GM12864 (cell line): ENCODE measurements at places on chromosomes 7 and 10.

- DNase-seq, result no peak
Measured at GRCh38 chr10:7697426-7697825, 5.7 kb upstream of the ITIH2 start.

- no peak for DNase-seq
Measured at GRCh38 chr10:118809357-118810220, 54.8 kb upstream of the CACUL1 start.

- no peak for DNase-seq
Measured at GRCh38 chr10:13608246-13608853, 21.6 kb downstream of the PRPF18 start.

DNA sequence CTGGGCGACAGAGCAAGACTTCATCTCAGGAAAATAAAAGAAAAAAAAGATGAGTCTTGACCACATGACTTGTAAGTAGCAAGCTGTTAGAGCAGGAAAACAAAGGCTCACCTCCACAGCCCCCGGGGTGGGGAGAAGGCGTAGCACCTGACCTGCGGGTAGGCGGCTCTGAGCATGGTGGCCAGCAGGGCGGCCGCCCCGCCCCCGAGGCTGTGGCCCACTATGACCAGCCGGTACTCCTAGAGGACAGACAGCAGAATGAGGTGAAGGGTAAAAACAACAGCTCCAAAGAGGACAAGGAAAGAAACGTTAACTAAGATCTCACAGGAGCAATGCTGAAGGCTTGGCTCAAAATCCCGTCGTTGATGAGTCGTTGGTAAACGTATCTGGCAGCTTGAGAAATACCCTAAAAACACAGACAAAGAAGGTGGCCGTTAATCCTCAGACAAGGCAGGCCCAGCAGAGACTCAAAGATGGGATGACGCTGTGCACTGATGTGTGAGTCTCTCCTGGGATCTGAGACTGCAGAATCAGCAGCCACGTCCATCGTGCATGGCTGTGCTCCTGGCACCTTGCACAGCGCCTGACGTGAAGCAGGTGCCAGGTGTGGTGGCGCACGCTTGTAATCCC lies 31.1 kb downstream of the DAGLB start:
- DNase-seq, result no peak

GRCh38 chr10:63711867-63712716 lies 190.9 kb downstream of the REEP3 start:
- DNase-seq, result no peak

- no peak for DNase-seq
Measured at GRCh38 chr10:121457729-121458128, 140.5 kb downstream of the FGFR2 start.

GRCh38 chr7:68783684-68784083 lies 814.6 kb upstream of the AUTS2 start:
- no peak for DNase-seq

GRCh38 chr7:70480927-70481569 lies 650.9 kb upstream of the GALNT17 start:
- no peak for DNase-seq

DNA sequence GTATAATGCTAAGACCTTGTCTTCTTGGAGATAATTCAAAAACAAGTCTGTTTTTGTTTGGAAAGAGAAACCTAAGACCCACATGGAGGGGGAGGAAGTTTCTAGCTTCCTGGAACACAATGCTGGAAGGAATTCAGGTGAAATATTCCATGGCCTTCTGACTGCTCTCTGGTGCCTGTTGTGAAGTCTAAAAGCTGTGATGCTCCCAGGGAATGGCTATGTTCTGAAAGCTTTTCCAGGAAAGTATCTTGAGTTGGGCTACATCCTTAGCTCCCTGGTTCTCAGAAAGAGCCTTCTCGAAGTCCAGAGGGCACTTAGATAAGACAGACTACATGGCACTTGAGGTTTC lies 12.5 kb upstream of the PFKP start:
- no peak for DNase-seq

DNA sequence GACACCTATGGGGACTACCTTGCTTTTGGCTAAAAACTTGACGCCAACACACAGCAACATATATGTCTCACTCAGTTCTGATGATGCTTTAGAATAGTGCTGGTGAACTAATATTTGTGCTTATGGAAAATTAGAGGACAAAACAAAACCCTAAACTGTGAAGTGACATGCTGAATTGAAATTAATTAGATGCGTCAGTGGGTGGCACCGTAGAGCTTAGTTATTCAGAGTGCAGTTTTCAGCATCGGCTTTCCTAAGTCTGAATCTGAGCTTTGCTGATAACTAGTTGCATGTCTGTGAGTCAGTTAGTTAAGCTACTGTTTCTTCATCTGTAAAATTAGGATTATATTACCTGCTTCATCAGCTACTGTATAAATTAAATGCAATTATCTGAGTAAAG lies 245.0 kb upstream of the SORCS1 start:
- DNase-seq, result no peak

DNA sequence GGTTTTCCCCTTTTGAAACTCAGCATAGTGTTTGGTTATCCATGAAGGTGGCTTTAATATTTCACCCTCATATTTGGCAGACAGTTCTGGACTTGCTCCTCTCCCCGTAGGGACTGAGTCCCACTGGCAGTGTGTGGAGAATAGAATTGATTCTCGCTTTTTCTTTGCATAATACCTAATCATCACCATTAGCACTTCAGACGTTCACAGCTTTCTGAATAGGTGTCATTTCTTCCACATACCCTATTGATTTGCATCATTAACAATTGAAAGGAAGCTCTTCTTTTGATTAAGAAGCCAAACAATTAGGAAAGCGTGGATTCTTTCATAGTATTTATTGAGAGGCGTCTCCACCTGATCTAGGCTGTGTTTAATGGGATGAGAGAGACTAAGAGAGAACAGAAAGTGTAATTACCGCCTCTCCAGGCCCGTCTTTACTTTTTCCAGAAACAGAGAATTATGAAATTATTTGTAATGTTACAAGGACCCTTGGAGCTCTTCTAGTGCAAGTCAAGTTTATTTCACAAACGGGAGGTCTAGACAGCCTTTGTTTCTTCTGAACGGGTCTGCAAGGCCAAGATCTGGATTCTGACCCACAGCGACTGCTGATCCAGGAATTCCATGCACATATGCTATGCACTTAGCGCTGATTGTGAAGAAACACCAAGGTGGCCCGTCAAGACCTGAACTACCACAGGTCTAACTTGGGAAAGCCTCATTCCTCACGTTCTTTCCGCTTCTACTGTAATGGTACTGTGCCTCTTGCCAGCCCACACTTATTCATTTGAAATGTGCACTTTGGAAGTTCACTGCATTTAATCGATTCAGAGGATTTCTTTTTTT lies 249.9 kb upstream of the C7orf33 start:
- DNase-seq, result no peak

GRCh38 chr10:516764-517163 lies 172.7 kb downstream of the DIP2C start:
- no peak for DNase-seq

- no peak for DNase-seq
Measured at GRCh38 chr7:128190051-128190647, 50.9 kb upstream of the LEP start.

- DNase-seq, result no peak
Measured at GRCh38 chr7:38756521-38756920, 125.3 kb upstream of the AMPH start.

DNA sequence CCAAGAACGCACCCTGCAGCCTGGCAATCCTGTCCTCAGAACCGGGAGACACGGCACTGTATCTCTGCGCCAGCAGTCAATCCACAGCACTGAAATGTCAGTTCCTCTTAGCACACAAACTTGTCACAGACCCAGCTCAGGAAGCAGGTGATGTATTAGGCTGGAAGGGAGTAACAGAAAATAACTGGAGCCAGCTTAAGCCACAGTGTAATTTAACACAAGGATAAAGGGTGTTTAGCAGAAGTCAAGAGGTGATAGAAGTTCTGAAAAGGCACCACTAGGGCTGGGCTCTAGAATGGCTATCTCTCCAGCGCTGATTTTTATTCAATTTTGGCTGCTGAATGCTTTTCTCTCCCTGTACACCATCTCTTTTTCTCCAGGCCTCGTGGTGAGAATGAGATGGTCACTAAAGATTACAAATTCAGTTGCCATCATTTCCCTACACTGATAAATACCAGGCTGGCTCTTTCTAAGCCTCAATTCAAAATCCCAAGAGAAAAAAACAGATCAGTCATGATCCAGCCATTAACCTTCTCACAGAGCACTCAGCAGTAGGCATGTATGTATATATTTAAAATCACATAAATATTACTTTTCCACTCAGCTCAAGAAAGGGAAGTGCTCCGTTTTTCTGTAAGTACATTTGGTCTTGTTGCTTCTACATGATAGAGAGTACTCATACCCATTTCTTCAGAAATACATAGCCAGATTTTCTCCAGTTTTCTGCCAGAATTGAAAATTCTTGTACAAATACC lies 102.7 kb upstream of the PRSS1 start:
- no peak for DNase-seq

GRCh38 chr10:110074758-110075671 lies 67.2 kb downstream of the ADD3 start:
- DNase-seq, result no peak

DNA sequence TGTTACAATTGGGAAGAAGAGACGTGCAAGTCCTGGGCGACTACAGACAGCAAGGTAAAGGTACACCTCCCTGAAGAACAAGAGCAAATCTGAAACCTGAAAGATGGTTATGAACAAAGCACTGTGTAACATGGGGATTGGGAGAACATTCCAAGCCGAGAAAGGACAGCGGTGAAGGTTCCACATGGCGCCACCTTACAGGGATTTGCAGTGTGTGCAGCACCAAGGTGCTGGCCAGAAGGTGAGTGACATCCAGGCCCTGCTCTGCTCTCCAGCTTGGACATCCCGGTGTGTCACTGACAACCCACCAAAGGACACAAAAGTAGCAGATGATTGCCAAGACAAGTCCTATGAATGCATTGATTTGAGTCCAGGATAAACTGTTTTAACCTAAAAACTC lies 88.2 kb upstream of the MKX start:
- no peak for DNase-seq

- no peak for DNase-seq
Measured at GRCh38 chr7:94739180-94739579, 83.2 kb upstream of the SGCE start.

- DNase-seq, result no peak
Measured at GRCh38 chr7:119413314-119413805, 859.6 kb upstream of the KCND2 start.

DNA sequence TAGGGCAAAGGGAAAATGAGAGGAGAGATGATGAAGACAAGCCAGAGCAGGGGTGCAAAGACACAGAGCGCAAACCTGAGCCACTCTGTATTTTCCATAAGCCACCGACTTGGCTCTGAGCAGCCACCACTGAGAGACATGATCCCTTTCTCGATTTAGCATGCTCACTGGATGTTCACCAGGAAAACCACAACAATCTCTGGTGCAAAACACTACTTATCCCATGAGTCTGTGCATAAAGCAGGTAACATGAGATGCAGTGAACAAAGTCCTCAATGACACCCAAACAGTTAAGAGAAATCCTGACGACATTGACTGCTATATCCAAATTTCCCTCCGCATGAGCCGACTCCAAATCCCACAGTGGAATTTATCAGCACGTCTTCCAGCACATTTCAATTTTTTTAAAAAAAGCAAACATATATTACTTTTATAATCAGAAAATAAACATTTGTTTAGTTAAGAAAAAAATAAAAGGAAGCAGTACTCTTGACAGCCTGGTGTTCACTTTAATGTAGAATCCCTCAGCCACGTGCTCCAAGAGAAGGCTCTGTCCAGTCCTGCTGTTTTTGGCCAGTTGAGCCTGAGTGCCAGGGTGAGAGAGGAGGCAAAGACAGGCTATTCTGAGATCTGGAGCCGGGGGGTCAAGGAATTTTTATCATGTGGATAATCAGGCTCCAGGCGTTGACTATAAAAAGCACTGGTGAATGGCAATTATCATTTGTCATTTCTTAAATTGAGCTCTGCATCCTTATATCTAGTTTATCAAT lies 238.4 kb downstream of the KCNMA1 start:
- no peak for DNase-seq

GRCh38 chr10:91389636-91390512 lies 20.3 kb upstream of the HECTD2 start:
- DNase-seq, result peak; percentile 37

DNA sequence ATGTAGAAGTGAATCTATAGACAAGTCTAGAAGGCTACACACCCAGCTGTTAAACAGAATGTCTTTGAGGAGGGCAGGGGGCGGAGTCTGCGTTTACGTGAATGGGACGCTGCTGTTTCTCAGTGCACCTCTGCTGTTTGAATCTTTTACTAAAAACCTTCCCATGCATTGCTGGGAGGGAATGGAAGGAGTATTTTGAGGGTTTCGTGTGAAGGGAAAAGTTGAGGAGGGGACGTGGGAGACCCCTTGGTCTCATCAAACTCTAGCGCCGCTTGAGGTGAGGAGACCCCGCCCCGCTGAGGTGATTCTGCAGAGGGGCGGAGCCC lies 492 bp upstream of the VCL start:
- DNase-seq, result peak; percentile 27

GRCh38 chr7:24425664-24426063 lies 141.7 kb downstream of the NPY start:
- DNase-seq, result no peak

GRCh38 chr10:75862935-75863334 lies 431.5 kb downstream of the LRMDA start:
- no peak for DNase-seq

- no peak for DNase-seq
Measured at GRCh38 chr7:791519-791918, 40.8 kb upstream of the SUN1 start.

DNA sequence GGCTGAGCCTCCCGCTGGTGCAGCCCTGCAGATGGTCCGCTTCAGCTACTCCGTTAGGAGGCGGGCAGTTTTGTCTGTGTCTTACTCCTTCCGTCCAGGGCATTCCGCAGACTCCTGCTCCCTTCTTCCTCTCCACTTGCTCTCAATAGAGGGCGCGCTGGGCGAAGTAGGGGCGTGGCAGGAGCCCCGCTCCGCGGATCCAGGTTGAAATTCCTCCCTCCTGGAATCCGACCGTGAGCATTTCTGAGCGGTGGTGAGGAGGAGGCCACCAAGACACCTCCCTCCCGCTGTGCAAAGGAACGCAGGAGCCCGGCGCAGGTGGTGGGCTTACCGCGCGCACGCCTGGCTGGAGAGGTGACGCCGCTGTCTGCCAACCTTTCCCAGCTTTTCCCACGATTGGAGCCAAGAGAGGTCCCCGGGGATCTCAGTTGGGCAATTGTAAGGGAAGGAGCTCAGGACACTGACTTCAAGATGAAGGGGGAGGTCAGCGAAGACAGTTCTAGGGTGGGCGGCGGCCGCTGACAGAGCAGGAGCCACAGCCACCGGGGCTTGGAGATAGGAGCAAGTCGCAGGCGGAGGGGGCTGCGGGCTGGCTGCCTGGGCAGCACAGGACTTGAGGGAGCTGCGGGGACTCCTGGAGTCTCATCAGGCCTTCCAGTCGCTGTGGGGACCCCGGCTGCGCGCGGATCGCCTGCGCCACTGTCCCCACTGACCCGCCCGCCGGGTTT lies 1011.3 kb downstream of the XPNPEP1 start:
- DNase-seq, result no peak

DNA sequence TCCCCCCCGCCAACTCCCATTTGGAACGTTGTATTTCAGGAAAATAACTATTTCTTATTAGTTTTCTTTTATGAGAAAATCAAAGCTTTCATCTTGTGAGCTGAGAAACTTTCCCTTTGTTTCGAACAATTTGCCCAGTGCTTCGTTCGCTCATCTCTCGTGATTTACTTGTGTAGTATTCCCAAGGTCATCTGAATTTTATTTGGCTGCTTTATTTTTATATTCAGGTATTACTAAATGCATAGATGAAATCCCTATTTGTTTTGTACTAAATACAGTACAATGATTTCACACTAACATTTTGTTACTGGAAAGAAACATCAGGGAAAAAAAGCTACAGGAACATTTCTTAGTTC lies 12.0 kb upstream of the EBLN1 start:
- no peak for DNase-seq
